ENCODE measurements at places on chromosomes 13 and 19. TPM values are rescaled to one million over a fixed set of nuclear protein-coding genes. Genes with fewer than 3 reads are reported as not detected.

Gene KCNC3
- not detected for total RNA-seq

Gene OR4F17
- total RNA-seq, result not detected

Gene NLRP9
- total RNA-seq, result not detected

GRCh38 chr19:49214701-49215100, 57.1 kb downstream of the TRPM4 start:
- no peaks in the 10 kb centered on the region for H3K4me1 ChIP-seq
- H3K27ac ChIP-seq, result no peak overlapping the region
- H3K27me3 ChIP-seq, result no peaks in the 10 kb centered on the region
- H3K36me3 ChIP-seq, result peaks cover 14% of the 10 kb centered on the region

DNA sequence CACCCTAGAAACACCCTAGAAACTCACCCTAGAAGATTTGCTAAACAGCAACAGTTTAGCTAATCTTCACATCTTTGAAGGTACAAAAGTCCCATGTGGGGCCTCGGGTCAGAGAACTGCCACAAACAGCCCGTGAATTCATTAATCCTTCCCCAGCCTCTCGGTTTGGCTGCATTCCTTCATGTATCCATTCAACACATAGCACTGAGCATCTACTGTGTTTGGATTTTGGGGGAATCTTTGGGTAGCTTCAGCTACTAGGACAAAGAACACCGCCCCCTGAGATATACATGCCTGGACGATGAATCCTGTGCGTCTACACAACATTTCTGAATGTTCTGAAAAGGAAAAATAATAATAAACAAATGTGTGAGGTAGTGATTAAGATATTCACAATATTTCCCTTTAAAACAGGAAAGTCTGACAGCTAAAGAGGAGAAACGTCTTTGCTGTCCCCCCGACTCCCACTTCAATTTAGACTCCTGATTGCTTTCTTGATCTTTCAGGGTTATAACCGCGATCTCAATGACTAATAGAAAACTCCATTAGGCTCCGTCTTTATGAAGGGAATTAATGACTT, 63.5 kb downstream of the ALOX5AP start:
- H3K36me3 ChIP-seq, result no peaks in the 10 kb centered on the region
- H3K4me3 ChIP-seq, result no peak overlapping the region
- H3K27ac ChIP-seq, result no peak overlapping the region
- H3K4me1 ChIP-seq, result peaks cover 24% of the 10 kb centered on the region
- no peaks in the 10 kb centered on the region for H3K27me3 ChIP-seq
- no peak for DNase-seq

- peak; percentile 92 for DNase-seq
- H3K36me3 ChIP-seq, result peaks cover 17% of the 10 kb centered on the region
- H3K4me1 ChIP-seq, result peaks cover 17% of the 10 kb centered on the region
- peak overlapping the region; percentile 49 for H3K27ac ChIP-seq
- no peaks in the 10 kb centered on the region for H3K27me3 ChIP-seq
These were observed 8.3 kb upstream of the MZF1 start for GRCh38 chr19:58581227-58582141.

GRCh38 chr13:45989607-45990006, 62.9 kb downstream of the ZC3H13 start:
- H3K36me3 ChIP-seq, result peaks cover 31% of the 10 kb centered on the region
- H3K4me1 ChIP-seq, result peaks cover 8% of the 10 kb centered on the region
- peak; percentile 79 for DNase-seq
- H3K27me3 ChIP-seq, result no peaks in the 10 kb centered on the region
- H3K27ac ChIP-seq, result peak overlapping the region; percentile 67

DNA sequence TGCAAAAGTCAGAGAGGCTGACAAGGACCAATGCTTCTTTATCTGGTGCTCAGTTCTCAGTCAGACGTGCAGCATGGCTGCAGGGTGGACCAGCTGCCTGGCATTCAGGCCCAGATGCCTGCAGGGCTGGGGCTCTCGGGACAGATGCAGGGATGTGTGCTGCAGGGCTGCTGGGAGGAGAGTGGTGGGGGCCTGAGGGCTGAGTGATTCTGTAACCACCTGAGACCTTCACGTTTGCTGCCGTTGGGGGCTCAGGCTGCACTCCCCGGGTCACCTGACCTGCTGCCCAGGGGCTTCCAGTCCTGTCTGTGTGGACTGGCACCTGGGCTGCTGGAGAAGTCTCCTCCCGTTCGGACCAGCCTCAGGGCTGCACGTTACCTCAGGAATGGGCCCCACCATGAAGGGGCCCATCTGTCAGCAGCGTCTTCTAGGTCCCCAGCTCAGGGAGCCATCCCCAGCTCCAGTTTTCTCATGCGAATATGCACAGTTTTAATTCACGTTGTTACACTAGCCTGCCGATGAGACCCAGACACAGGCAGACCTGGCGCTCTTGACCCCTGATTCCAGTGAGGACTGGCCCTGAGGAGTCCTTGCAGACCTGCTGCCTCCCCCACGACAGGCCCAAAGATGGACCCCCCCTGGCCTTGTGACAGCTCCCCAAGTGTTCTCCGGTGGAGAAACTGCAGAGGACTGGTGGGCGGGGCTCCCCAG, 16.9 kb downstream of the KCTD15 start:
- peaks cover 4% of the 10 kb centered on the region for H3K4me1 ChIP-seq
- peak; percentile 68 for DNase-seq
- no peaks in the 10 kb centered on the region for H3K36me3 ChIP-seq
- no peaks in the 10 kb centered on the region for H3K27me3 ChIP-seq
- no peak overlapping the region for H3K27ac ChIP-seq

- no peaks in the 10 kb centered on the region for H3K27me3 ChIP-seq
- H3K27ac ChIP-seq, result no peak overlapping the region
- H3K36me3 ChIP-seq, result peaks cover 14% of the 10 kb centered on the region
- no peak overlapping the region for H3K4me3 ChIP-seq
- no peaks in the 10 kb centered on the region for H3K4me1 ChIP-seq
- no peak for DNase-seq
These were observed 22.8 kb upstream of the SIGLEC11 start for GRCh38 chr19:49983645-49984229.

- no peak overlapping the region for H3K27ac ChIP-seq
- no peak overlapping the region for H3K4me3 ChIP-seq
- H3K4me1 ChIP-seq, result no peaks in the 10 kb centered on the region
- H3K27me3 ChIP-seq, result peaks cover 33% of the 10 kb centered on the region
- DNase-seq, result peak; percentile 62
- H3K36me3 ChIP-seq, result no peaks in the 10 kb centered on the region
These were observed 3.6 kb downstream of the CACNG7 start for GRCh38 chr19:53912653-53913052.

DNA sequence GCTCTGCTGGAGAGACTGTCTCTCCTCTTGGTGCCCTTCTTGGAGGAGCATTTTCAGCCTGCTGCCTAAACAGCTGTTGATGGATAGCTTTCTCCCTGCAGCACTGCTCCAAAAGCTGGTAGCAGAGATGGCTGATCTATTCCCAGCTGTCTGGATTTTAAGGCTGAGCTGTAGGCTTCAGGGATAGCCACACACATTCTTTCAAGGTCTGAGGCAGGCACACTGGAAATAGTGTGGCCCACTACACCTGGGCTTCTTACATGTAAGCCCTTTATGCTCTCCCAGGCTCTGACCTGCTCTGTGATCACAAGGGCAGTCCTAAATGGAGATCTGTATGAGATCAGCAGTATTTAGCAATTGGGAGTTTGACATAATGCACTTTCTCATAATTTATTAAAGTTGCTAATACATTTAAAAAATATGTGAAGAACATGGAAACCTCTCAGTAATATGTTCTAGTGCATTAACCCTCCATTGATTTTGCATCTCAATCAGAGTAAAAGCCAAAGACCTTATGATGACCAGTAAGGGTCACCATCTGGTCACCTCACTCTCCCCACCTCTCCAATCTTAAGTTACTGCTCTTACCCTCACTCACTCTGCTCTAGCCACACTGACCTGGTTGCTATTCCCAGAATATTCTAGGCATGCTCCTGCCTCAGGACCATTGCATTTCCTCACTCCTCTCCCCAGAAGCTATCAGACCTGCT, 91.6 kb downstream of the MBNL2 start:
- no peak overlapping the region for H3K27ac ChIP-seq
- no peak overlapping the region for H3K4me3 ChIP-seq
- no peak for DNase-seq
- no peaks in the 10 kb centered on the region for H3K36me3 ChIP-seq
- no peaks in the 10 kb centered on the region for H3K27me3 ChIP-seq

DNA sequence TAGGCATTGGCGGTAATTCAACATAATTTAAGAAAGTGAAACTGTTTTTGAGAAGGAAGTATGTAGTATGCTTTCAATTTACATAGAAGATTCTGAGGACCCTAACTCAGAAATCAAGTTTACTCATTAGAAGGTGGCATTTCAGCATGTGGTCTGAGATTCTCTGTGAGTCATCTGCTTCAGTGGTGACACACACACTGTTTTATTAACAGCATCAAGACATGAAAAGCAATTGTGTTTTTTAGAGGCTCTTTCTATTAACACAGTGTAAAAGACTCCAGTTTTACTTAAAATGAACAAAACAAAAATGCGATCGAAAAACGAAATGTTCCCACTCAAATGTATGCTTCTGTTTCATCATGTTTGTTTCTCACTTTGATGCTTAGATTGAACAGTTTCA, 802.1 kb upstream of the SLITRK6 start:
- no peaks in the 10 kb centered on the region for H3K36me3 ChIP-seq
- no peak for DNase-seq
- H3K4me3 ChIP-seq, result no peak overlapping the region
- H3K27me3 ChIP-seq, result no peaks in the 10 kb centered on the region

DNA sequence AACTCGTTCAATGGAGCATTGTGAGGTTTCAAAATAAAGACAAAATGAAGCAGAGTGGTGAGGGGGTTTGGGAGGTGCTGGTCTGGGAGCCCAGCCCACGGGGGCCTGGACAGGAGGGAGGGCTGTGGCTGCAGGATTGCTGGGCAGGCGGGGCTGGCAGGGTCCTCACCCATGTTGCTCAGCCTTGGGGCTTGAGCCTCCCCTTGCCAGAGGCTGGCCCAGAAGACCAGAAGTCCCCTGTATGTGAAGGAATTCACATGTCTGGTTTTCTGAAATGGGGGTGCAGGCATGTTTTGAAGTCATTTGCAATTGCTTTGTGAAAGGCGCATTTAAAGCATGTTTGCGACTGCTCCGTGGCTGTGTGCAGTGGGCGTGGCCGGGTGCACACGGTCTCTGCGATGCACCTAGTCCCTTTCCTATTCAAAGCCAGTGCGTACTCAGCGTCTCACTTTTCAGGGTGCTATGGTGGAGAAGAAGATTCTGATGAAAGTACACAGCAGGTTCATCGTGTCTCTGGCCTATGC, 2.3 kb downstream of the GRK1 start:
- peaks cover 4% of the 10 kb centered on the region for H3K27me3 ChIP-seq
- DNase-seq, result peak; percentile 78
- no peaks in the 10 kb centered on the region for H3K36me3 ChIP-seq
- H3K27ac ChIP-seq, result no peak overlapping the region
- H3K4me3 ChIP-seq, result no peak overlapping the region

DNA sequence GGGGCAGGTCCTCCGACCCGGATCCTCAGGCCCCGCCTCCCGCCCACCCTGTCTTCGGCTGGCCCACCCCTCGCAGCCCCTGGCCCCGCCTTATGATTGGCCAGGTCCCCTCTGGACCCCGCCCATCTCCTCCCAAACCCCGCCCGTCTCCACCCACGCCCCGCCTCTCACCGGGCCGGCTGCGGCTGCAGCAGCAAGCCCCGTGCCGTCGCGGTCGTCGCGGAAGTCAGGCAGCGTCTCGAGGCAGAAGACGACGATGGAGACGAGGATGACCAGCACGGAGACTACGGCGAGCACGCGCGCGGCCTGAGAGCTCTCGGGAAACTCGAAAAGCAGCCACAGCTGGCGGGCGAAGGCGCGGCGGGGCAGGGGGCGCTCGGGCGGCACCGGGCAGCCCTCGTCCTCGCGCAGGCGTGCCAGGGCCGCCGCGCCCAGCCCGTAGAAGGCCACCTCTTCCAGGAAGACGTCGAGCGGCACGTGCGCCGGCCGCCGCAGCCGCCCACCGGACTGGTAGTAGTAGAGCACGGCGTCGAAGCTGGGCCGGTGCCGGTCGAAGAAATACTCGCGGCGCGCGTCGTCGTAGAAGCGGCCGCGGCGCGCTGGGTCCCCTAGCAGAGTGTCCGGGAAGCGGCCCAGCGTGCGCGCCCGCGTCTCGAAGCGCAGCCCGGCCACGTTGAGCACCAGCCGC, 495 bp downstream of the KCNA7 start:
- DNase-seq, result peak; percentile 72
- H3K27me3 ChIP-seq, result peaks cover 19% of the 10 kb centered on the region
- no peaks in the 10 kb centered on the region for H3K4me1 ChIP-seq
- H3K36me3 ChIP-seq, result no peaks in the 10 kb centered on the region
- H3K4me3 ChIP-seq, result peak overlapping the region; percentile 13

GRCh38 chr19:16608290-16608739, 19.7 kb downstream of the MED26 start:
- H3K4me1 ChIP-seq, result peaks cover 21% of the 10 kb centered on the region
- peak overlapping the region; percentile 54 for H3K27ac ChIP-seq
- H3K36me3 ChIP-seq, result no peaks in the 10 kb centered on the region
- DNase-seq, result peak; percentile 92
- H3K27me3 ChIP-seq, result no peaks in the 10 kb centered on the region
- H3K4me3 ChIP-seq, result no peak overlapping the region

DNA sequence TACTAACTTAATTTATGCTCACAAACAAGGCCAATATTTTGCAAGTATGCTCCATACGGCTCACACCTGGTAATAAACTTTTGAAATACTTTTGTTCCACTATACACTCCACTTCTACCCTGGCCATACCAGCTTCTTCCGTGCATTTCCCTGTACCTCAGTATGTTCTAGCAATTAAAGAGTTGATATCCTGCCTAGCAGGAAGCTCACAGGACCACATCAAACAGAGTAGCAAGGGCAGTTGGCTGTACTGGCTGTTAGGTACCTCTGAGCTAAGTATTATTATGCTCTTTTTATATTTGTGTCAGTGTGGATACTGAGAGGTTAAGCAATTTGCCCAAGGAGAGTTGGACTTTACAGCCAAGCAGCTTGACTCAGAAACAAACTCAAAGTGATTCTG, 257.7 kb downstream of the SLITRK6 start:
- no peaks in the 10 kb centered on the region for H3K27me3 ChIP-seq
- no peaks in the 10 kb centered on the region for H3K4me1 ChIP-seq

GRCh38 chr13:100240109-100240779, 151.4 kb downstream of the PCCA start:
- no peaks in the 10 kb centered on the region for H3K36me3 ChIP-seq
- no peak overlapping the region for H3K4me3 ChIP-seq
- DNase-seq, result no peak
- H3K4me1 ChIP-seq, result peaks cover 3% of the 10 kb centered on the region
- no peaks in the 10 kb centered on the region for H3K27me3 ChIP-seq

DNA sequence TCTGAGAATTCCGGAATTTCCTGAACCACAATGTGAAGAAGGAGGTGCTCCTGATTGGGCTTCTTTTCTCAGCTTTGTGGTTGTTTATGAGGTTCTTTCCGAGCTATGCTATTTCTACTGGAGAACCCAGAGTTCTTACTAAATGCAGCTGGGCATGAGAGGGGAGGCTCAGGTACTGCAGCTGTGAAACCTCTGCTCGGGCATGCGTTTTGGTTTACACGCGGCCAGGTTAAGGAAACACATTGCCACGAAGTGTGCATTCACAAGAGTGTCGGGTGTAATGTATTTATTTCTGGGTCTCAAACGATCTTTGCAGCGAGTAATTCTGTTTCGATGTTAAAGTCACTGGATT, 661 bp upstream of the MIR17HG start:
- H3K27ac ChIP-seq, result no peak overlapping the region
- H3K27me3 ChIP-seq, result peaks cover 21% of the 10 kb centered on the region
- no peak for DNase-seq
- peaks cover 21% of the 10 kb centered on the region for H3K4me1 ChIP-seq

All from osteoblast (primary cell).